Erythroblast (primary cell): ENCODE measurements at places on chromosomes 7 and 10.

DNA sequence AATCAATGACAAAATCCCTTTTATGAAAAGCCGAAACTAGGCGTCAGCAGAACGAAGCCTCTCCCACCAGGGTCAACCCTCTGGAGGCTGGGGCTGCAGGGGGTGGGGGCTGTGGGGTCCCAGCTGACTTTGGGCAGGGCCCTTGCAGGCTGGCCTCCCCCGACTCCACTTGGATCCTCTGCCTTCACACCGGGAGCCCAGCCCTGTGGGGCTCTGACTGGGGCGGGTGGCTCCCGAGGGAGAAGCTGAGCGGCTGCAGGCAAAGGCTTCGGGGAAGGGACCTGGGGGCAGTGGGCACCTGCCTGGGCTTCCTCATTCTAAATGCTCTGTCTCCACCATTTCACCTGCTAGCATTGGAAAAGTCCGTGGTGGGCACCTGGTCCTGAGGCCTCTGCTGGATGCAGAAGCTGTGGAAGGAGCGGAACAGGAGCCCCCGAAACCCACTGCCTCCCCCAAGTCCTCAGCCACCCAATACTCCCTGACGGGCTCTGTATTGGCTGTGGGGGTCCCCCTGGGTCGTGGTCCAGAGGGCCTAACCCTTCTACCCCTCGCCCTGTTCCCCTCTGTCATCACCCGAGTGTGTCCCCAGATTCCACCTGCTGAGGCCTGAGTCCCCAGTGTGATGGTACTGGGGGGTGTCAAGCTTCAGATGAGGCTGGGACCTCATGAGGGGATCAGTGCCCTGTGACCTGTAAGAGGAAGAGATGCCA, 108.6 kb downstream of the DNAJB6 start:
- DNase-seq = no peak

- DNase-seq = no peak
Observed at GRCh38 chr10:49174261-49174925, 13.8 kb downstream of the TMEM273 start.

- DNase-seq = no peak
Observed at GRCh38 chr7:28999427-28999826, 41.3 kb upstream of the TRIL start.

- DNase-seq = no peak
Observed at GRCh38 chr10:64040781-64041180, 519.6 kb downstream of the REEP3 start.

DNA sequence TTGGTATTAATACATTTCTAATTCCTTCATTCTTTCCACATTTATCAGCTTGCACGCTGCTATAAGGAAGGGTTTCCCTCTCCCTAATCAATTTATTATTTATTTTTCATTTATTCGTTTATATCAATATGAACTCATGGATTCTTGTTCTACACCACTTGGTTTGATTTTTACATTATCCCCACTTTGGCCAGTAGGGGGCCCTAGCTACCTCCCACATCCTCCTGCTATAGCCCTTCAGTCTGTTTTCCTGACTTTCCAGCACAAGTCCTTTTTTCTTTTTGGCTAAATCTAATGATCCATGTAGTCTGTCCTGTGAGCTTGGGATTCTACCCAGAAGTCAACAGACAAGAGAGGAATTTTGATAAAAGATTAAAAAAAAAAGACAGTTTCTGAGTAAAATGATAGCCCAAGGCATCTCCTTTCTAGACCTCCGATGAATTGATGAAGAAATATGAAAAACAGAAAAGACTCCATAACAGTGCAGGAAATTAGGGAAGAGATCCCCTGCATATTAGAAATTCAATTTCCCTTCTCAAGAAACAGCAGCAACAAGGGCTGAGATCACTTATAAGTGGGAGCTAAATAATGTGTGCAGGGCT, 47.7 kb downstream of the LYZL2 start:
- peak; percentile 63 for DNase-seq

DNA sequence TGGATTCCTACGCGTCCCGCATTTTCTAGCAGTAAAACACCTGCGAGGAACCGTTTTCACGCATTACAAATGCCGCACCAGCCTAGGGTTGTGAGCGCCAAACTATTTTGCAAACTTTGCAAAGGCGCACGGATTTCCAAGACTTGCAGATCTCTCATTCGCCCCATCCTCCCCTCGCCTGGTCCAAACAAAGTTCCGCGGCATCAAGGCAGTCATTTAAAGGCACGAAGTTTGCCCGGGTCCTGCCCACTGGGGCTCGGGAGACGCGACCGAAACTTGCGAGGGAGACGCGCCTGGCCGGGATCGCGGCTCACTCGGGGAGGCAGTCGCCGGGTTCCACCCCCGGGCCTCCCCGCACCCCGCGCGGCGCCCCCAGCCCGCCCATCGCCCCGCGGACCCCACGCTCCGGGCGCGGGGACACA, 613 bp downstream of the USP6NL start:
- DNase-seq = peak; percentile 67

GRCh38 chr7:112995059-112995824, 91.4 kb downstream of the GPR85 start:
- DNase-seq = no peak

DNA sequence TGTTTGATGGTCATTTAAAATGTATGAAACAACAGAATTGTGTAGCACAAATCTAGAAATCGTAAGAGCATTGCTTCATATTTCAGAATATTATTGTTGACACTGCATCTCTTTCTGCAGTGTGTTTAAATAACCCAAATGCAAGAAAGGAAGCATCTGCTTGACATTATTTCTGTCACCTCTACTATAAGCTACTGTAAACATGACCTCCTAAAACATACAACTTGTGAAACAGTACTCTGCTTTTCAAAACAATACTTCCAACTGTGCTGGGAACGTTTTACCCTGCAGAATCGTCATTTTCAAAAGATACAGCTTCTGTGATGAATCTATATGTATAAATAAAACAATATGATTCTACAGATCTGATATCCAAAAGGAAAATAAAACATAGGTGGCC, 82.0 kb downstream of the RNF133 start:
- no peak for DNase-seq

DNA sequence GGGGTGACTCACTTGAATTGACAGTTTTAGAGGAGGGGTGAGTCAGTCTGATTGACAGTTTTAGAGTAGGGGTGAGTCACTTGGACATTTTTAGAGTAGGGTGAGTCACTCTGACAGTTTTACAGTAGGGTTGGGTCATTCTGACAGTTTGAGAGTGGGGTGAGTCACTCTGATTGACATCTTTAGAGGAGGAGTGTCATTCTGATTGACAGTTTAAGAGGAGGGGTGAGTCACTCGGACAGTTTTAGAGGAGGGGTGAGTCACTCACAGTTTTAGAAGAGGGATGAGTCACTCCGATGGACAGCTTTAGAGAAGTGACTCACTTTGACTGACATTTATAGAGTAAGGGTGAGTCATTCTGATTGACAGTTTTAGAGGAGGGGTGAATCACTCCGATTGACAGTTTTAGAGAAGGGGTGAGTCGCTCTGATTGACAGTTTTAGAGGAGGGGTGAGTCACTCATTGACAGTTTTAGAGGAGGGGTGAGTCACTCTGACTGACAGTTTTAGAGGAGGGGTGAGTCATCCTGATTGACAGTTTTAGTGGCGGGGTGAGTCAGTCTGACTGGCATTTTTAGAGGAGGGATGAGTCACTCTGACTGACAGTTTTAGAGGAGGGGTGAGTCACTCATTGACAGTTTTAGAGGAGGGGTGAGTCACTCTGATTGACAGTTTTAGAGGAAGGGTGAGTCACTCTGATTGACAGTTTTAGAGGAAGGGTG, 595.9 kb downstream of the DNAJB6 start:
- peak; percentile 18 for DNase-seq

DNA sequence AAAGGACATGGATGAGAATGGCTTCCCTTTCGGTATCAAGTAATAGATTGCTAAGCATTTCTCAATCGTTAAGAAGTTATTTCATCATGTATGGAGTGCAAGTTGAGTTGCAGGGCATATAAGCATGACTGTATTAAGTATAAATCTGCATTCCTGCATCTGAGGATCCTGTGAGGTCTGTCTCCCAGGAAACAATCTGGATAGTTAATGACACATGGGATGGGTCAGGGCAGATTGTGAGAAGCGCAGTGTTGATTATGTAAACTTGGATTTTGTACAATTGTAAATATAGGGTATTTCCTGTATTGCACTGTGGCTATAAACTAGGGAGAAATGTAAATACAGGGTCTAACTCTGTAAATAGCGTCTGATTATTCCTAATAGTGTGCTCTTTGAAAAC, 102.6 kb downstream of the PLXDC2 start:
- DNase-seq = no peak

DNA sequence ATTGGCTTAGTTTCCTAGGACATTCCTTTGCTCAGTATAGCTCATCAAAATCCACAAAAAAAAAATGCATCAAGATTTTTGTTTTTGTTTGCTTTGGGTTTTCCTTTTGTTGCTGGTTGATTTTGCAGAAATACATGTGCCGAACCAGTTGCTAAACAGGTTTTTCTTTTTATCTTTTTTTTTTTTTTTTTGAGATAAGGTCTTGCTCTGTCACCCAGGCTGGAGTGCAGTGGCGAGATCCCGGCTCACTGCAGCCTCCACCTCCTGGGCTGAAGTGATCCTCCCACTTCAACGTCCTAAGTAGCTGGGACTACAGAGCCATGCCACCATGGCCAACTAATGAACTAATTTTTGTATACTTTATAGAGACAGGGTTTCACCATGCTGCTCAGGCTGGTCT, 8.3 kb downstream of the CSTF2T start:
- peak; percentile 52 for DNase-seq

DNA sequence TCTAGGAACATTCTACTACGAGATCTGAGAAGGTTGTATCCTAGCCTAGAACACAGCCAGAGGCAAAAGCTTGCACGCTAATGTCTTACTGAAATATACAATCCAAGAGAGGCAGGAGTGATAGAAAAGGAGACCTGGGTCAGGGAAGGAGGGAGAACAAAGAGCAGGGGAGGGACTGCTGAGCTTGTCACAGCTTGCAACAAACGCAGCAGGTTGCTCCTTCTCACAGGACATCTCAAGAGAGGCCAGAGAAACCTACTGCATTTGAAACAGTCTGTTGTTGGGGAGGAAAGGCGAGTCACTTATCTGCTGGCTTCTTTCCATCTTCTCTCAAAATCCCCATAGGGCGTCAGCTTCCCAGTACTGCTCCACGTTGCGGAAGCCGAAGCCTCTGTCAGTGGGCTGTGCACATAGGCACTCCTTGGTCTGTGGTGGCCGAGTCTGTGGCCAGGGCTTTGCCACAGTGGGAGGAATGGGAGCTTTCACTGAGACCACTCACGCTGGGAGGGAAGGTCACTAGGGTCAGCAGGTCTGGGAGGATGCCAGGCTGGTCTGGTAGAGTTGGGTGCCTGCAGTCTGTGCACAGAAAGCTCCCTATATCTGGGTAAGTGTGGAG, 25.8 kb upstream of the GPNMB start:
- peak; percentile 11 for DNase-seq

DNA sequence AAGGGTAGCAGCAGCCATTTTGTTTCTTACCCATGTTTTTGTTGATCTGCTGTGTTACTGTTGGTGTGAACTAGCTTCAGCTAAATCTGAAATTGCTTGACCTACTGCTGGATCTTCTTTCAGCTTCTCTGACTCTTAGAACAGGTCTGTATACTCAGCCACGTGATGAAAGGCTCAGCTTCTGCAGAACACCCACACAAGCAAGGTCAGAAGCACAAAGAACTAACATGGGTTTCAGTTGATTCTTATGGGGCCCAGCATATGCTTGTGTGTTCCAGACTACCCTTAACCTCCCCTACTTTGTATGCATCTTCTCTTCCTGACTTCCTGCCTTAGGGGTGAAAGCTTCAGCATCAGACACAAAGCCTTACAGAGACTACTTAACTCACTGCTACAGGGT, 186.8 kb downstream of the HGF start:
- DNase-seq = no peak

DNA sequence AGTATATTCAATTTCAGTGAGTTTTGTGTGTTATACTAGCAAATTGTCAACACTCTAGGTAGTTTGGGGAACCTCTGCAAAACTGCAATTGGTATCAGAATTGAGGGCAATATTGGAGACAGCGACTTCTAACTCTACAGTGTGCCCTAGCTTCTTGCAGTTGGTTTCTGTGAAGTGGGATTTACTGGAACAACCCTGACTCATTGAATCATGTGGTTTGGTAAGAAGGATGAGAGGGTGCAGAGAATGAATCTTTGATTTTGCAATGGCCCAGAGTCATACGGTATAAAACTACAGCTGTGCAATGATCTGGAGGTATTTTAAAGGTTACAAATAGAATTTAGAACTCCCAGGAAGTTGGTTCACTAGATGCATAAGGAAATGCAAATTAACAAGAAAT, 129.1 kb upstream of the PPP1R3A start:
- no peak for DNase-seq

- DNase-seq = no peak
Observed at GRCh38 chr10:21355591-21356011, 169.9 kb downstream of the SKIDA1 start.

GRCh38 chr7:33425395-33425794, 296.0 kb downstream of the BBS9 start:
- no peak for DNase-seq

DNA sequence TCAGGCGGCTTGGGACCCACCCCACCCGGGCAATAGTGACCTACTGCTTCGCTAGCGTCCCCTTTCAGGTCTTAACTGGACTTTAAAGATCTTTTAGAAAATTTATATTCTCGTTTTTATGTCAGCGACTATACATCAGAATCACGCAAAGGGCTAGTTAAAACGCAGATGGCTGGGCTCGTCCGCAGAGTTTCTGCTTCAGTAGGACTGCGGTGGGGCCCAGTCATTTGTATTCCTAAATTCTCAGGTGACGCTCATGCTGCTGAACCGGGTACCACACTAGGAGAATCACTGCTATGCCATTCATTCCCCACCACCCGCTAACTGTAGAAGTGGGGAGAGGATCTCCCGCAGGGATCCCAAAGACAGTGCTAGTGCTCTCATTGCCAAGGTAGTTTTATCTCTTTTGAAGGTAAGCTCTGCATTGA, 12.0 kb upstream of the SP8 start:
- DNase-seq = no peak

DNA sequence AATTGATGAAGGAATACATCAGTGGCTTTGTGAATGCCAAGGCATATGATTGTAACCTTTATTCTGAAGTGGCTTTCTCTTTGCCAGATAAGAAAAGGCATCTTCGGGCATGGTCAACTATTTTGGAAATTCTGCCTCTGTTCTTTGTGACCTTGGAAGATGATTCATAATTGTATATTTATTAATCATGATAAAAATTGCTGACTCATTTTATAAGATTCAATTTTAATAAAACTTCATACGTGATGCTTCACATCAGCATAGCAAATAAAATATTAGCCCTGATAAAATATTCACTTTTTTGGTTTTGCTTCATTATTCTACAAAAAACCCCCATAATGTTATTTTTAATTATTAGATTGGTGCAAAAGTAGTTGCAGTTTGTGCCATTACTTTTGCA, 200.5 kb downstream of the MACC1 start:
- DNase-seq = no peak
